ENCODE measurements at places on chromosomes 2 and 18. TPM values are rescaled to one million over a fixed set of nuclear protein-coding genes. Genes with fewer than 3 reads are reported as not detected.
A peak's percentile ranks its signal among the peaks of the same experiment; 100 is the strongest.

The PELI1 gene
- total RNA-seq: 39.4 TPM

The CHST9 gene
- 3.6 TPM for total RNA-seq

- DNase-seq: no peak
Observed at GRCh38 chr2:166413255-166413654, 37.5 kb upstream of the SCN9A start.

The MTCL1 gene
- 150 TPM for total RNA-seq

- DNase-seq: no peak
Observed at GRCh38 chr2:200156166-200156835, 150.2 kb upstream of the SPATS2L start.

The SERPINB3 gene
- total RNA-seq: not detected

The RAB6C gene
- total RNA-seq: 0.34 TPM

DNA sequence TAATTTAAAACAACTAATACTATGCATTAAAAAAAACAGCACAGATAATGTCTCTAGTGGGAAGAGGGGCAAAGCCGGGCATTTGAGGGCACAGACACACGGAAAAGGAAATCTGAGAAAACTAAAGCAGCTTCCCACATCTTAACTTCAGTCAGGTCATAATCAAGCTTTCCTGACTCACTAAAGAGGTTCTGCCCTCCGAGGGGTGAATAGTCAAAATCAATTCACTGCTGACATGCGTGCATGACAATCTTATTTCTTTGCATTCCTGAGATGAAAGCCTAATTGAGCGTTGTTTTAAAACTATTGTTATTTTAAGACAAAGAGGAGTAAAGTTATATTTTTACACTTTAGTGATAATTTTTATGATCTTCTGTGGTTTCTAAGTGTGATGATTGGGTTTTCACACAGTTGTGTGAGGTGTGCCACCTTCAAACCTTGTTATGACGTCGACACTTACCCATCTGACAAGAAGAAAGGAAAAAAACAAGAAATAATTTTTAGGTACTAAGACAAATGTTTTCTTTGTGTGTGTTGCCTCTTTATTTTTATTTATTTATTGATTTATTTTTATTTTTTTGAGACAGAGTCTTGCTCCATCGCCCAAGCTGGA, 90.9 kb downstream of the GATA6 start:
- no peak for DNase-seq

DNA sequence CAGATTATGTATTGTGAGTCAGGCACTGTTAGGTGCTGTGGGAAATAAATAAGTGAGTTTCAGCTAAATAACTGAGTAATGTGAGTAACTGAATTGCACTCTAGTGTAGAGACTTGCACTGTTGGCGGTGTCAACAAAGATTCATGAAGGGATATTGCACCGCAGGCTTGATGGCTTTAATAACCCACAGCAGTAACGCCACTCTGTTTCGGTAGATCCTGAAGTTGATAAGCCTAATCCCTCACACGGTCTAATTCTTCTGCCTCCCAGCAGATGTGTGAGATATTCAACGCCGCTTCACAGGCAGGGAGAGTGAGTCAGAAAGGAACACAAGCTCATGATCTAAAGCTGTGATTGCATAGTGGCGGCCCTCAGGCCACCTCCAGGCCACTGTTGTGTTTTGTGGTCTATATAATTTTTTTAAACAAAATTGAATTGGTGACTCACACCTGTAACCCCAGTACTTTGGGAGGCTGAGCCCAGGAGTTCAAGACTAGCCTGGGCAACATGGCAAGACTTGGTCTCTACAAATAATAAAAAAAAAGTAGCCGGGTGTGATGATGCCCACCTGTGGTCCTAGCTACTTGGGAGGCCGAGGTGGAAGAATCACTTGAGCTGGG, 94.3 kb downstream of the LIPG start:
- DNase-seq: peak; percentile 26

DNA sequence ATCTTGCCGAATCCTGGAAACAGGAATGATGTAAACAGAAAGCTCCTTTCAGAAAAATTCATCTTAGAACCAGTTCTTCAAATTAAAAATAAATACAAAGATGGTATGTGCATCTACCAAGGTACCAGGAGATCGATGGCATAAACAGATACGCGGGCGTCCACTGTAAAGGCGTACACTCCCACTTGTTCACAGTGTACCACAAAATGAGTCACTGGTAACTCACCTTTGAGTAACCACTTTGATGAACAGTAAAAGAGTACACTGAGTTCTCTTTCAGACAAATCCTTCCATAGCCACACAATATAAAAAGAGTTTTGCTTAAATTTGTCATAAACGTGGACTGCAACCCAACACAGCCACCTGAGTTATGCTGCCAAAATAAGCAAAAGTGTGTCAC, 128.3 kb downstream of the DNER start:
- DNase-seq: no peak

DNA sequence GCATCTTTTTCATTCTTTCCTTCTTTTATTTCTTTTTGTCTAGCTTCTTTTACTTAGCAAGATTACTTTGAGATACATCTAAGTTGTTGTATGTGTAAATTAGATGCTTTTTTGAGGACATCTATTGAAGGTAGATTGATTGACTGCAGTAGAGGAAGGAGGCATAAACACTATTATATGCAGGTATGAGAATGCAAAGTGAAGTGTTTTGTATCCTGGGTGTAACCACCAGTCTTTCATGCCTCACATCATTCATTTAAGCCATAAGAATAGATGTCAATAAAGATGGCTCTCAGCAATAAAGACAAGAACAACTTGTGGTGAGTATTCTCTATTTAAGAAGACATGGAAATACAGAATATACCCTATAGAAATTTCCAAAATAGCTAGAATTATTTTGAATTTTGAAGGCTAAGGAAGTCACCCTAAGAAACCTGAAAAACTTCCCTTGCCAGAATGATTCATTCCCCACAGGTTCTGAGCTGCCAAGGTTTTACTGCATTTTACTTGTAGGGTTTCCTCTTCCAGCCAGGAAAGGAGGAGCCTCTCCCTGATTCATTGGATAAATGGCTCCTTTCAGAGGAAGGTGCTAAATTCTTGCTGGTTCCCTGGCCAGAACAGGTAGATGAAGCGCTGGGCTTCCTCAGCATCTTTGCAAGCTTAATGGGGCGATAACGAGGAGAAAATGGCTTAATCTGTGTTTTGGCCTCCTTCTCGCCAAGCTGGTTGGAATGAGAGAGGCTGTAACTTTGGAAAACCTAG, 279.8 kb upstream of the SLC14A2 start:
- no peak for DNase-seq

DNA sequence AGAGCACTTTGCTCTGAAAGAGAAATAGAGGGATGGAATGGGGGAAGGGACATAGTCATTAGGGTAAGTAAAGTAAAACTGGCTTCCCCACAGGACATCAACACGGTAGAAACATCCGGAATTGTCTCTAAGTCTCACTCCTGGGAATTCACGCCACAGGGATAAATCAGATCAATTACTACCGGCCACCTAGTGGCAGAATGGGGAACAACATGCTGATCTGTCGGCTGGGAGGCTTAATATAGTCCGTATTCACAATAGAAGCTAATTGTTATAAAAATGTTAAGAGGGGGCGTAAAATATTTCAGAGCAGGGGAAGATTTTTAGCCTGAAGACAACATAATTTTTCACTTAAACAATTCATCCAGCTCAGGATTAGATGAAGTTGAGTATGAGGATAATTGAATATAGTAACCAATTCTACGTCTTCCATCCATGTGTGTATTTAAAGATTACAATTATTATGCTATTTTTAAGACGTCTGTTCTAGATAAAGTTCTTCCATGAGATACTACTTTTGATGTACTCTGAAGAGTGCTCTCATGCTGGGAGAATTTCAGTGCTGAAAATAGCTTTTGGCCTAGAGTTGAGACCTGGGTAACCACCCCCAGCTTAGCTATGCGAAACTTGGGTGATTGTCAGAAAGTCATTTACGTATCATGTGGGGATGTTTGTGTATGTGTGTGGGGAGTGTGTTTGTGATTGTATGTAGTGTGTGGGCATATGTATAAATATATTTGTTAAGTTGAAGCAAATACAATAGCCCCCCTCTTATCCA, 65.7 kb downstream of the LRRTM1 start:
- no peak for DNase-seq

The CENPA gene
- total RNA-seq: 0.26 TPM

GRCh38 chr2:72859831-72860262, 27.4 kb upstream of the SPR start:
- peak; percentile 69 for DNase-seq

DNA sequence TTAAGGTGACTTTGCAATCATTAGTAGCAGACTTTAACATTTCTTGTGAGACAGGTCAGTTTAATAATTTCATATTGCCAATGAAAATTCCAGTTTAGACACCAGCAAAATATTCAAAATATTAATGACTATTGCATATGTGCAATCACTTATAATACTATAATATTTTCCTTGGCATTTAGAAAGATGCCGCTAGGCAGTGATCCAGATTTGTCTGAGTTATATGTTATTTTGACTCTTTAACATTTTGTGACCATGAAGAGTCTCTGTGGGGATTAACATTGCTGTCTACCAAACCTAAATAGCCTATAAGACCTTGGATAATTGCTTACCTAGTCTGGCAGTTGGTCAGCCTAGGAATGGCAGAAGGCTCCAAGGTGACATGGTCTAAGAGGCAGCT, 389.6 kb downstream of the THSD7B start:
- DNase-seq: no peak

The LIPG gene
- 6.2 TPM for total RNA-seq

The SIGLEC15 gene
- total RNA-seq: 8.4 TPM

GRCh38 chr2:112627060-112628040, 18.4 kb upstream of the SLC20A1 start:
- peak; percentile 65 for DNase-seq

DNA sequence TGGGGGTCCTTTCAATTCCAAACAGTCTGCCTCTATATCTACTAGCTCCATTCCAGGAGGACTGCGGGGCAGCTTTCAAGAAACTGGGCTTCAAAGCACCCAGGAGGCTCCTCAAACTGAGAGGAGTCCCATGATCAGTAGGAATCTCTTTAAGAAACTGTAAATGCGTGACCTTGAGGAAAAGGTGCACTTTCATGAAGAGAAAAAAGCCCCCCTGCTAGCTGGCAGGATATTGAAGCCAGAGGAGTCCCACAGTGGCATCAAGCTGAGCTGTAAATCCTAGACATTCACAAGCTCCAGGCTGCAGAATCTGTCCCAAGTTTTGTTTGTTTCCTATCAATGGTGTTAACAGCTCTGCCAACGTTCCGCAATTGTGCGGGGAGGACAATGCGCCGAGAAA, 790.1 kb downstream of the SLC4A3 start:
- DNase-seq: no peak

GRCh38 chr2:33336036-33336625, 140.3 kb upstream of the RASGRP3 start:
- DNase-seq: no peak

The CCBE1 gene
- total RNA-seq: 1.8 TPM

The CYB5A gene
- total RNA-seq: 397 TPM

- no peak for DNase-seq
Observed at GRCh38 chr2:105697781-105698449, 46.8 kb upstream of the NCK2 start.

GRCh38 chr18:59448546-59448945, 89.5 kb upstream of the LMAN1 start:
- DNase-seq: no peak

- DNase-seq: no peak
Observed at GRCh38 chr2:130337735-130338325, 4.9 kb upstream of the IMP4 start.

GRCh38 chr2:17976871-17977746, 98.6 kb downstream of the KCNS3 start:
- no peak for DNase-seq

- DNase-seq: no peak
Observed at GRCh38 chr2:222706616-222707015, 35.2 kb downstream of the MOGAT1 start.

GRCh38 chr2:173715441-173715840, 249.7 kb downstream of the SP3 start:
- DNase-seq: no peak

- no peak for DNase-seq
Observed at GRCh38 chr2:230666885-230667712, 45.5 kb upstream of the CAB39 start.

DNA sequence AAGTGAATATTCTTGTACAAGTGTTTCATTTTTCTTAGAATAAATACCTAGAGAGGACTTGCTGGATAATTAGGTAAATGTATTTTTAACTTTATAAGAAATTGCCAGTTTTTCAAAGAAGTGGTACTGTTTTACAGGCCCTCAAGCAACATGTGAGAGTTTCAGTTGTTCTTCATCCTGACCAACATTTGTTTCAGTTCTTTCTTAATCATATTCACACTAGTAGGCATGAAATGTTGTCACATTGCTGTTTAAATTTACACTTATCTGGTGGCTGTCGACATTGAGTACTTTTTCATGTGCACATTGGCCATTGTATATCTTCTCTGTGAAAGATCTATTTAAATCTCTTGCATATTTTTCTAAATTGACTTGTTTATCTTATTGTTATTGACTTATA, 178.1 kb downstream of the ACOXL start:
- DNase-seq: no peak

GRCh38 chr2:45890819-45891218, 239.3 kb downstream of the PRKCE start:
- DNase-seq: no peak

The IL36RN gene
- total RNA-seq: not detected

DNA sequence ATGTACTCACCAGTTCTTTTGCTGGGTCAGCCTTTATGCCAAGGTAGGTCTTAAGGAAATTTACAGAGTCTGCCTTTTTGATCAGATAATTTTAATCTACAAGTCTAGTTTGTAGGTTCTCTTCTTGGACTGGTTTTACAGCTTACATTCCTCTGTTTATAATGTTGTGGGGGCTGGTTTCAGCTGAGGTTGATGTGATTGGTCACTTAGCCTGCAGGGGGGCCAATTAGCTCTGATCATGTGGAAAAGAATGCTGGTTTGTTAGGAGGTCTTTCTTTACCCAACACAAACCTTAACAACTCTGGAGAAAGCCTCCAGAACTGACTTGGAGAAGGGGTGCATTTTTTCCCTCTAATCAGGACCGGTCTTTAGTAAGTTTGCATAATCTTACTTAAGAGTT, at the start of gene KCNJ13:
Gene KCNJ13 (minus strand): TSS at position 131 of the 400 bp plus-strand sequence. CDS start 5,203 bp downstream, outside the sequence.
- DNase-seq: no peak

GRCh38 chr18:3110034-3110752, 97.2 kb upstream of the LPIN2 start:
- no peak for DNase-seq

DNA sequence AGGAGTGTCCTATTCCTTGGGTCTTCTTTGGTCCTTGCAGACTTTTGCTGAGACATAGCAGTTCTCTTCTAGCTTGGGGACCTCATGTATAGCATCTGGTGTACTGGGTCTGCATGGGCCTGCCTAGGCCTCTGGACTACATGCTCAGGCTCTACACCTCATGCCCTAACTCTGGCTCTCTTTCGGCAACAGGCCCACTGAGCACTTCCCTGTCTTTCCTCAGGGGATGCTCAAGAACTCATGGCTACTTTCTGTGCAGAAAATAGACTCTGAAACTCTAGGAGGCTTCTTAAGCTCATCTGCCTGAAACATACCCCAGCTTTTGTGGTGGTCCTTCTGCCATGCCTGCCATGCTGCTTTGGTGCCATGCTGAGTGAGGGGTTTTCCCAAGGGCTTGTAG, 21.5 kb upstream of the CPS1 start:
- no peak for DNase-seq

The SLC66A3 gene
- 31.2 TPM for total RNA-seq

- no peak for DNase-seq
Observed at GRCh38 chr18:11112286-11112685, 37.1 kb downstream of the PIEZO2 start.

Measured in ureter (tissue), 1 donor.